ENCODE measurements at places on chromosomes 6 and 20. TPM values are rescaled to one million over a fixed set of nuclear protein-coding genes. Genes with fewer than 3 reads are reported as not detected.

GRCh38 chr6:33279971-33280511 is 3.1 kb downstream of the B3GALT4 start:
- H3K36me3 ChIP-seq = peaks cover 32% of the 10 kb centered on the region
- H3K4me1 ChIP-seq = peaks cover 32% of the 10 kb centered on the region
- no peak overlapping the region for H3K4me3 ChIP-seq

- H3K27ac ChIP-seq = no peak overlapping the region
- H3K27me3 ChIP-seq = peaks cover 20% of the 10 kb centered on the region
- no peaks in the 10 kb centered on the region for H3K36me3 ChIP-seq
- no peak for DNase-seq
- H3K4me1 ChIP-seq = peaks cover 12% of the 10 kb centered on the region
These were observed 23.5 kb upstream of the MPC1 start for GRCh38 chr6:166406197-166406596.

GRCh38 chr20:59299945-59300332 is 472 bp upstream of the EDN3 start:
- H3K27ac ChIP-seq = no peak overlapping the region
- no peak overlapping the region for H3K4me3 ChIP-seq
- DNase-seq = no peak
- H3K36me3 ChIP-seq = no peaks in the 10 kb centered on the region

- peak overlapping the region; percentile 86 for H3K4me3 ChIP-seq
- no peak for DNase-seq
- no peaks in the 10 kb centered on the region for H3K27me3 ChIP-seq
- H3K27ac ChIP-seq = peak overlapping the region; percentile 78
- peaks cover 53% of the 10 kb centered on the region for H3K36me3 ChIP-seq
These were observed 296 bp downstream of the ADNP start for GRCh38 chr20:50930976-50931305.

- DNase-seq = no peak
- no peak overlapping the region for H3K4me3 ChIP-seq
- peaks cover 13% of the 10 kb centered on the region for H3K27me3 ChIP-seq
- no peaks in the 10 kb centered on the region for H3K36me3 ChIP-seq
- no peak overlapping the region for H3K27ac ChIP-seq
- peaks cover 21% of the 10 kb centered on the region for H3K4me1 ChIP-seq
These were observed 141.9 kb downstream of the CEBPB start for GRCh38 chr20:50332491-50332980.

DNA sequence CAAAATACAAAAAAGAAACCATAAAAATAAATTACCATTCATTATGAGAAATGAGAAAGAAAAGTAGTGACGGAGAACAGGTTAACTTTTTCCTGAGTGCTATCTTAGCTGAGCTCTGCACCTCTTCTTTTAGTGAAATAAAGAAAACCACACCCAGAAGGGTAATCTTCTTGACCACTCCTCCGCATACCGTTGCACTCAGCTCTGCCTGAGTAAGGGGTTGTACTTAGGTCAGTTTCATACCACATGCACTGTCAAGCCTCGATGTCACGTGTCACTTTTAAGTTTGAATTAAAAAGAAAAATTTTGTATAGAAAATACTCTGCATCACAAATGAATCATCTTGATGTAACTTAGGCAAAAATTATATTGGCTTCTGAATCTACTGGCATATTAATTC is 2.8 kb downstream of the EZR start:
- H3K27ac ChIP-seq = peak overlapping the region; percentile 98
- H3K4me1 ChIP-seq = peaks cover 73% of the 10 kb centered on the region
- H3K4me3 ChIP-seq = peak overlapping the region; percentile 100
- H3K27me3 ChIP-seq = no peaks in the 10 kb centered on the region
- DNase-seq = no peak

- H3K27me3 ChIP-seq = no peaks in the 10 kb centered on the region
- no peaks in the 10 kb centered on the region for H3K36me3 ChIP-seq
- no peak for DNase-seq
- peaks cover 29% of the 10 kb centered on the region for H3K4me1 ChIP-seq
- H3K4me3 ChIP-seq = no peak overlapping the region
- H3K27ac ChIP-seq = no peak overlapping the region
These were observed 199.0 kb downstream of the DLL1 start for GRCh38 chr6:170091639-170092579.

DNA sequence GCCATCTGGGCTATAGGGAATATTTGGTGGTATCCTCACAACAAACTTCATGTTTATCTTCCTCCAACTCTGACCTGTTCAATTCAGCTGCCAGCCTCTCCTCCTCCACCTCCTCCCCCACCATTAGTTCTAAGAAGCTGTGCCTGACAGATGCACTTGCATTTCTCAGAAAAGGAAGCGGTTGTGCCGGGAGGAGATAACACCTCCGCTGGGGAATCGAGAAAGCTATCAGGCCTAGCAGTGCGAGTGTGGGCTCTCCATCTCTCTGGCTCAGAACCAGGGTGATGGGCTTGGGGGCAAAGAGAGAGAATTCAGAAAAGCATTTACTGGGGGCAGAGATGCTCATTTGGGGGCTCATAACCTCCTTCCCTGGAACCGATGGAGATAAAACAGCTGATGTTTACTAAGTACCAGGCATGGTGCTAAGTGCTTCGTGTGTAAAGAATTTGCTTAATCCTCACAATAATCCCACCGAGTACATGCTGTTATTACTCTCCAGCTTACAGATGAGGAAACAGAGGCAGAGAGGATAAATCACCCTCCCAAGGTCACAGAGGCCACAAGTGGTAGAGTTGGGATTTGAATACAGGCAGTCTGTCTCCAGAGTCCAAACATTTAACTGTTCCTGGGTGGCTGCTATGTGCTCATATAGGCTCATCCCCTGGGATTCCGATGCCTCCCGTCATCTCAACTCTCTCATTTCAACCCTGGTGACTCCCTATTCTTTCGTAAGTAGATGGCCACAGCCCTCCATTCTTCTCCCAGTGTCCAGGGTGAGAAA is 38.3 kb downstream of the COX4I2 start:
- H3K4me1 ChIP-seq = peaks cover 89% of the 10 kb centered on the region
- DNase-seq = peak; percentile 71
- H3K27me3 ChIP-seq = no peaks in the 10 kb centered on the region
- H3K4me3 ChIP-seq = peak overlapping the region; percentile 86
- H3K27ac ChIP-seq = peak overlapping the region; percentile 90

DNA sequence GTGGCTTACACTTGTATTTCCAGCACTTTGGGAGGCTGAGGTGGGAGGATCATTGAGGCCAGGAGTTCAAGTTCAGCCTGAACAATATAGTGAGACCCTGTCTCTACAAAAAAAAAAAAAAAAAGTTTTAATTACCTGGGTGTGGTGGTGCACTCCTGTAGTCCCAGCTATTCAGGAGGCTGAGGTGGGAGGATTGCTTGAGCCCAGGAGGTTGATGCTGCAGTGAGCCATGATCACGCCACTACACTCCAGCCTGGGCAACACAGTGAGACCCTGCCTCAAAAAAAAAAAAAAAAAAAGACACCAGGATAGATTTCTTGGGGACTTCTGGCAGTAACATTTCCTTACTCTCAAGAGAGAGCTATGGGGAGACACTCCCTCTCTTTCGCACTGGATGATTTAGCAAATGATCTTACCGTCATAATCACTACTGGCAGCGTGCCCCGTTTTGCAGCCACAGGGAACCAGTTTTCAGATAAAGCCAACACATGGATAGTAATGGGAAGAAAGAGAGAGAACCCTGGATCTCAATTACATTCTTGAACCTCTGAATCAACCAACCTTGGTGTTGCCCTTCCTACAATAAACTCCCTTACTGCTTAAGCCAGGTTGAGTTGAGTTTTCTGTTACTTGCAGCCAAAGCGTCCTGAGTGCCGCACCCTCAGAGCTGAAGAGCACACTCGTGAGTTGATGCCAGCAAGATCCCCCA is 18.1 kb upstream of the PTPN1 start:
- H3K36me3 ChIP-seq = no peaks in the 10 kb centered on the region
- H3K27ac ChIP-seq = no peak overlapping the region
- H3K4me3 ChIP-seq = no peak overlapping the region
- H3K27me3 ChIP-seq = no peaks in the 10 kb centered on the region
- no peak for DNase-seq
- H3K4me1 ChIP-seq = peaks cover 17% of the 10 kb centered on the region

DNA sequence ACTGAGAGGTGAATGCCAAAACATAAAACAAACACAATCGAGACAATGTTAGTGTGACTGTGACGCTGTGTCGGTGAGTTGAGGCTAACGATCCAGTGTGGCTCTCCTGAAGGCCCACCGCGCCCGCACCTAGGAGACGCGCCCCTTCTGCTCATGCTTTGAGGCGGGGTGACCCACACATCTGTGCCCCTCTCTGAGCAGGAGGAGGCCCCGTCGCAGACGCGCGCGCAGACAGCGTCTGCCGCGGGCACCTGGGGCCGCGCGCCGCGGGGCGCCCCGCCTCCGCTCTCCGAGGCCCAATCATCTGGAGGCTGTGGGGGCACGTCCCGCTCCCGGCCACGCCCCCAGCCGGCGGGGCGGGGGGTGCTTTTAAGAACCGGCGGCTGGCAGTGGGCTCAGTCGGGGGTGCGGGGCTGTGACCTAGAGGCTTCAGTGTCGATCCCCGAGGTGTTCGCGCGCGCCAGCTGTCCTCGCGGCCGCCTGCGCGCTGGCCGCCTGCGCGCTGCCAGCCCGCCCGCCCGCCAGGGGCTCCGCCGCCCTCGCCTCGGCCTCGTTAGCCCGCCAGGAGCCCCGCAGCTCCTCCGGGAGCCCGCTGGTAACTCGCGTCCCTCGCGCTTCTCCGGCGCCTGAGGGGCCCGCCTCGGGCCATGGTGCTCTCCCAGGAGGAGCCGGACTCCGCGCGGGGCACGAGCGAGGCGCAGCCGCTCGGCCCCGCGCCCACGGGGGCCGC is at the start of gene SLC16A10:
Gene SLC16A10 (plus strand): TSS at position 398 of the 730 bp plus-strand sequence. CDS start 250 bp downstream, at position 648.
- H3K27ac ChIP-seq = peak within 1 kb of the TSS; percentile 18
- peaks cover 14% of the 10 kb centered on the region for H3K27me3 ChIP-seq
- DNase-seq = peak; percentile 66
- H3K4me1 ChIP-seq = peaks cover 25% of the 10 kb centered on the region
- peak within 1 kb of the TSS; percentile 88 for H3K4me3 ChIP-seq

GRCh38 chr20:38392356-38392755 is 42.8 kb downstream of the SNHG17 start:
- no peak overlapping the region for H3K27ac ChIP-seq
- peaks cover 16% of the 10 kb centered on the region for H3K27me3 ChIP-seq
- no peaks in the 10 kb centered on the region for H3K4me1 ChIP-seq
- H3K4me3 ChIP-seq = no peak overlapping the region
- no peaks in the 10 kb centered on the region for H3K36me3 ChIP-seq

- H3K36me3 ChIP-seq = peaks cover 4% of the 10 kb centered on the region
- peaks cover 21% of the 10 kb centered on the region for H3K4me1 ChIP-seq
- DNase-seq = no peak
- peak overlapping the region; percentile 97 for H3K4me3 ChIP-seq
These were observed 356 bp upstream of the IRAK1BP1 start for GRCh38 chr6:78867020-78867369.

- DNase-seq = no peak
- H3K27ac ChIP-seq = no peak overlapping the region
- H3K27me3 ChIP-seq = no peaks in the 10 kb centered on the region
- no peaks in the 10 kb centered on the region for H3K36me3 ChIP-seq
- H3K4me3 ChIP-seq = no peak overlapping the region
These were observed 10.3 kb upstream of the ZNF831 start for GRCh38 chr20:59153355-59153681.

- no peaks in the 10 kb centered on the region for H3K27me3 ChIP-seq
- no peak overlapping the region for H3K4me3 ChIP-seq
- H3K27ac ChIP-seq = no peak overlapping the region
- H3K4me1 ChIP-seq = peaks cover 24% of the 10 kb centered on the region
These were observed 3.6 kb downstream of the RPS21 start for GRCh38 chr20:62390317-62391164.

GRCh38 chr6:73131706-73132105 is 93.6 kb downstream of the KHDC1L start:
- no peak overlapping the region for H3K27ac ChIP-seq
- no peak for DNase-seq

- H3K27me3 ChIP-seq = no peaks in the 10 kb centered on the region
- H3K4me1 ChIP-seq = no peaks in the 10 kb centered on the region
- no peak for DNase-seq
- H3K36me3 ChIP-seq = peaks cover 4% of the 10 kb centered on the region
These were observed 11.7 kb downstream of the EPM2A start for GRCh38 chr6:145723646-145724045.

GRCh38 chr6:51303338-51303737 is 484.7 kb downstream of the TFAP2B start:
- H3K27ac ChIP-seq = no peak overlapping the region
- no peaks in the 10 kb centered on the region for H3K27me3 ChIP-seq
- no peak for DNase-seq
- no peak overlapping the region for H3K4me3 ChIP-seq
- H3K36me3 ChIP-seq = no peaks in the 10 kb centered on the region

SLC17A3 gene
- 0.66 TPM for total RNA-seq

FAM120B gene
- total RNA-seq = 18.4 TPM

MCCD1 gene
- not detected for total RNA-seq

METTL24 gene
- total RNA-seq = not detected

TNXB gene
- 2.0 TPM for total RNA-seq

C20orf141 gene
- not detected for total RNA-seq
